PC-3 (cell line): ENCODE measurements at places on chromosomes 7 and 10. TPM values are rescaled to one million over a fixed set of nuclear protein-coding genes. Genes with fewer than 3 reads are reported as not detected.

ASZ1 gene
- not detected in 2 replicates for total RNA-seq

OR6V1 gene
- not detected in 2 replicates for total RNA-seq

DNA sequence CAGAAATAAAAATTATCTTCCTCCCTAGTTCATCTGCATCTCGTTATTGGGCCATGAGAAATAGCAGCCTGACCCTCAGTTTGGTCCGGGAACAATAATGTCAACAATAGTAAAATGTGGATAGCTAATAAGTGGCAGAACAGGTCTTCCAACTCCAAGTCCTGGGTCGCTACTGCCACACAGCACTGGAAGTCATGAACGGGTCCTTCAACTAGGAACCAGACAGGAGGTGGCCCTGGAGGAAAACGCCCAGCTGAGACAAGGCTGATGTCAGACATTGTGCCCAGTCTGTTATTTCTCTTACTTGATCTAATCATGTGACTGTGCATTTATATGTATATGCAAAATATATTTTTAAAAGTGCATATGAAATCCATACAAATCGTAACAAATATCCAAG, 51.8 kb downstream of the PYROXD2 start:
- no peak overlapping the region for H3K27ac ChIP-seq
- no peaks in the 10 kb centered on the region for H3K36me3 ChIP-seq
- peaks cover 15% of the 10 kb centered on the region for H3K4me1 ChIP-seq
- no peaks in the 10 kb centered on the region for H3K27me3 ChIP-seq

DNA sequence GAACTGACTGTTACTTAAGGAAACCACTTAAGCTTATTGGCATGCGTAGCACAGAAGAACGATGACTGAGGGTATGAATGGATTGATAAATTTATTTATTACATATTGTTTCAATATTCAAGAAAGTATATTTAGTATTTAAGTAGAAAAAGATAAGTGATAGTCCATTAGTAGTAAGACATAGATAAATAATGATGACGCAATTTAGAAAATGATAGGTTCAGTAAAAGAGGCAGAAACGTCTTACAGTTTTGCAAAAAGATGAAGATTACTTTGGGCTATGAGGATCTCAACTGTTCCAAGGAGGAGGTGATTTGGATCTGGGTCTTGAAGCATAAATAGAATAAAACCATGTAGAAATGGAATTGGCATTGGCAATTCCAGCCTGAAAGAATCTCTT, 36.6 kb upstream of the RSU1 start:
- no peaks in the 10 kb centered on the region for H3K36me3 ChIP-seq
- H3K4me1 ChIP-seq: peaks cover 19% of the 10 kb centered on the region
- no peaks in the 10 kb centered on the region for H3K27me3 ChIP-seq
- H3K4me3 ChIP-seq: no peak overlapping the region

FBXL13 gene
- 1.1 TPM in 1 of 2 replicates, not detected in the other for total RNA-seq

ATRNL1 gene
- total RNA-seq: not detected in 2 replicates

GRCh38 chr7:128739048-128739962, at the start of gene CALU:
Gene CALU, plus strand, starts transcription at chr7:128739359. Its CDS starts 9,225 bp downstream, at chr7:128748584.
- H3K4me1 ChIP-seq: peaks cover 49% of the 10 kb centered on the region
- H3K36me3 ChIP-seq: peaks cover 8% of the 10 kb centered on the region
- H3K27ac ChIP-seq: peak within 1 kb of the TSS; percentile 78
- H3K27me3 ChIP-seq: no peaks in the 10 kb centered on the region
- peak; percentile 97 for DNase-seq

LRIT1 gene
- total RNA-seq: not detected in 2 replicates

GRCh38 chr10:5603091-5603847, 63.1 kb downstream of the ASB13 start:
- no peak overlapping the region for H3K27ac ChIP-seq
- H3K4me1 ChIP-seq: no peaks in the 10 kb centered on the region; the same call in 1 of the 2 replicates
- no peak for DNase-seq
- no peak overlapping the region for H3K4me3 ChIP-seq
- H3K27me3 ChIP-seq: no peaks in the 10 kb centered on the region

TMEM270 gene
- total RNA-seq: 3.8 TPM in 1 of 2 replicates, not detected in the other

FANK1 gene
- 0.95 and 2.4 TPM in 2 replicates for total RNA-seq

IFIT1B gene
- not detected in 2 replicates for total RNA-seq
